ENCODE measurements at places on chromosomes 1 and 21. TPM values are rescaled to one million over a fixed set of nuclear protein-coding genes. Genes with fewer than 3 reads are reported as not detected.

GRCh38 chr1:43439781-43440180, 13.9 kb downstream of the HYI start:
- DNase-seq: no peak

GRCh38 chr1:233627823-233628222, 13.9 kb downstream of the KCNK1 start:
- no peak for DNase-seq

DNA sequence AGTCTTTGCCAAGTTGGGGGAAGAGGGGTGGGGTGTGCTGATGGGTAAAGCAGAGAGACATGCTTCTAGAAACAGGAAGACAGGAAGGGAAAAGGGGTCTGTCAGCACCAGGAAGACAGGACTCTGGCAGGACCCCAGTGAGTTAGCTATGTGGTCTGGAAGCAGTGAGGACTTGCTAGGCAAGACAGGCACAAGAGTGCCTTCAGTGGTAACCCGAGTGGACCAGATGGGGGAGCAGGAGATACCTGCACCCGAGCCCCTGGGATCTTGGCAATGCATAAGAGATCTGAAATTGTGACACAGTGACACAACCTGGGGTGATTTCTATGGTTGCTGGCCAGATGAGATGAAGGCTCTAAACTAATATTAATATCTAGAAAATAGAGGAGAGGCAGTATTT, 7.0 kb downstream of the TLR5 start:
- peak; percentile 61 for DNase-seq

DNA sequence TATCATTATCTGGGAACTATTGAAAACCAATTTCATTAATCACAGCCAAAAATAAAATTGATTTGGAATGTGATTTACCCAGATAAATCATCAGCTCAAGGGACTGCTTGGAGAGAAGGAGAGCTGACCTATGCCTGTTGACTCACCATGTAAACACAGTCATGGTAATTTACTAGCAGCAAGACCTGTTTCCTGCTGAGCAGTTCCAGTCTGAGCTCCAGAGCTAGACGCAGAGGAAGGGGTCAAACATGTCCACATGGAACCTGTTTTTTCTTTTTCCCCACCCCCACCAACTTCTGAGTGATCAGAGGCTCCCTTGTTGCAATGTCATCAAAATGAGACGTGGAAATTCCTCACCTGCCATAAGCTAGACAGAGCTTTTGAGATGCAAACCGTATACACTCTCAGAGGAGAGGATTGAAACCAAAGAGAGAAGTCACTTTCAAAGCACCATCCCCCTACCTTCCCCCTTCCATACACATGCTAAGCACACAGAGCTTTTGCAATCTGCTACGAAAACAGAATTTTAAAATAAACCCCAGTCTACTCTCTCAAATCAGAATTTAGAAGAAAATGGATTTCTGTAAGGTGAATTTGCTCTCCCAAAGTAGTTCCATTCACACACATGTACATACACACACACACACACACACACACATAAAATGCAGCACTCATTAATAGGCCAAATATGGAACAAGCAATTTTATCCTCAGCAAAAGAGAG, 55.9 kb upstream of the PTGFRN start:
- no peak for DNase-seq

- DNase-seq: no peak
Measured at GRCh38 chr1:245770156-245770555, 615.4 kb downstream of the KIF26B start.

DNA sequence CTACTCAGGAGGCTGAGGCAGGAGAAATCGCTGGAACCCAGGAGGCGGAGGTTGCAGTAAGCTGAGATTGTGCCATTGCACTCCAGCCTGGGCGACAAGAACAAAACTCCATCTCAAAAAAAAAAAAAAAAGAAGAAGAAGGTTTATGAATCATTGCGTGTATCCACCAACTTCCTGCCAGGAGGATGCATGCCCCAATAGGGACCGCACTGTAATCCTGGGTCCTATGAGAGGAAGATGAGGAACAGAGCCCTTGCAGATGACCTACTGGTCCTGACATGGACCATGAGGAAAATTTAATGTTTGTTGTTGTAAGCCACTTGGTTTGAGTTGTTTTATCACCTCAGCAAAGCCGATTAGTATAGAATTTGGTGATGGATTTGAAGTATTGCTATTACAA, 56.7 kb downstream of the PTGS2 start:
- no peak for DNase-seq

DNA sequence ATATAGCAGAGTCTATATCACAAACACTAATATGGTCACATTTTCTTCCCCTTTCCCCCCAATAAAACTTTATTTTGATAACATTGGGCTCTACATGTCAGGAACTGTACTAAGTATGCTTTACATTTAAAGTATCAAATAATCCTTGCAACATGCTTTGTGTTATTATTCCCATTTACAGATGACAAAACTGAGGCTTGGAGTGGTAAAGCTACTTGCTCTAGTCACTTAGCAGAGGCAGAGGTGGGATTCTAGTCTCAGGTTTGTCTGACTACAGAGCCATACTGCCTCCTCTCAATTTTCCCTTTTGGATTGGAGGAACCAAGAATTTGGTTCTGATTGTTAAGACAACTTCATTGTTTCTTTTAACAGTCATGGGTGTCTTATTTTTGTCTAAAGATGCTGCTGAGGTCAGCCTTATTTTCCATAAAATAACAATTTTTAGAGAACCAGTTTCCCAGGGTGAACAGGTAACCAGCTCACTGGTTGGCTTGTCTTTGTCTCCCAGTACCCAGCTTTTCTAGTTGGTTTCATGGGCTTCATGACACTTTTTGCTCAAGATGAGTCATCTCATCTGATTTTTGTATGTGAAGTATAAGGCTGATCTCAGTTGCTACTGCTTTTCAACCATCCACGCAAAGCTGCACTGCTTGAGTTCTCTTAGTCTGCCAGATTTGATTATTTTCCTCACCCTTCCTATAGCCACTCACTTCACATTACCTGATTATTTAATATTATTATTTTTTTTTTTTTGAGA, 81.0 kb upstream of the ARID1A start:
- no peak for DNase-seq

- no peak for DNase-seq
Measured at GRCh38 chr1:61084491-61085031, 2.2 kb downstream of the NFIA start.

- no peak for DNase-seq
Measured at GRCh38 chr1:199778324-199778955, 249.1 kb upstream of the NR5A2 start.

The PTGER3 gene
- total RNA-seq: 26.8 TPM

The ATAD3C gene
- 0.36 TPM for total RNA-seq

The ODF2L gene
- 55.1 TPM for total RNA-seq

Measured in sigmoid colon (tissue), 7 donors.